ENCODE measurements at places on chromosomes 6 and 20.

DNA sequence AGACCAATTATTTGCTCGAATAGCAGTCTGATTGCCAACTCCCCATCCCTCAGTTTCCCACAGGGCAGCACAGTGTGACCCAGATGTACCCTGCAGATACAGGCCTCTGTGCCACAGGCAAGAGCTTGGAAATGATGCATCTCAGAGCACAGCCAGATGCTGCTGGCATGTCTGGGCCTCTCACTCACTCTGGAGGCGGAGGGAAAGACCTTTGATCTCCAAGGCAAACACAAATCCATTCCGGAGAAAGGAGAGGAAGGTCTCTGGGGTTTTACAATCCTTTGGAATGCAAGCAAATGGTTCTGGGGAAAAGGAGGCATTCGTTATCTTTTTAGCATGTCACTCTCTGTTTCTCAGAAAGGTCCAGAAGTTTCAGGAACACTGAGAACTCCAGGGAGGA is 74.2 kb downstream of the RIOK1 start:
- H3K4me1 ChIP-seq = peaks cover 4% of the 10 kb centered on the region
- no peak overlapping the region for H3K27ac ChIP-seq
- H3K4me3 ChIP-seq = no peak overlapping the region
- peaks cover 37% of the 10 kb centered on the region for H3K27me3 ChIP-seq
- H3K36me3 ChIP-seq = no peaks in the 10 kb centered on the region

DNA sequence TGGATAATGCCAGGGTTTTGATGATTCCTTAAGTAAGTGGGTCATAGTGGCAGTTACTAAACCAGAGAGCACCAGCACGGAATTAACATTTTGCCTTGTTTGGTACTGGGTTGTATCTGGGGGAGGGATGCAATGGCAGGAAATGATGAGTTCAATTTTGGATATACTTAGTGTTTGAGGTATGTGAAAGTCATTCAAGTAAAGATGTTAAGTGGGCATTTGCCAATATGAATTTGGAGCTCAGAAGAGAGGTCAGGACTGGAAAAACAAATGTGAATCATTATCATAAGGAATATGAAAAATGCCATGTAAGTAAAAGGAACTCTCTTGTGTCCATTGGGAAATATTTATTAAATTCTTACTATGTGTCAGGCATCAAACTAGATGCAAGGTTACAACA is 6.2 kb downstream of the PXT1 start:
- peaks cover 1% of the 10 kb centered on the region for H3K36me3 ChIP-seq
- H3K4me1 ChIP-seq = peaks cover 4% of the 10 kb centered on the region
- no peak overlapping the region for H3K4me3 ChIP-seq
- no peaks in the 10 kb centered on the region for H3K27me3 ChIP-seq
- H3K27ac ChIP-seq = no peak overlapping the region

GRCh38 chr6:756224-756623 is 63.3 kb upstream of the EXOC2 start:
- no peak overlapping the region for H3K27ac ChIP-seq
- H3K4me3 ChIP-seq = no peak overlapping the region
- DNase-seq = no peak
- H3K36me3 ChIP-seq = no peaks in the 10 kb centered on the region
- H3K27me3 ChIP-seq = no peaks in the 10 kb centered on the region

DNA sequence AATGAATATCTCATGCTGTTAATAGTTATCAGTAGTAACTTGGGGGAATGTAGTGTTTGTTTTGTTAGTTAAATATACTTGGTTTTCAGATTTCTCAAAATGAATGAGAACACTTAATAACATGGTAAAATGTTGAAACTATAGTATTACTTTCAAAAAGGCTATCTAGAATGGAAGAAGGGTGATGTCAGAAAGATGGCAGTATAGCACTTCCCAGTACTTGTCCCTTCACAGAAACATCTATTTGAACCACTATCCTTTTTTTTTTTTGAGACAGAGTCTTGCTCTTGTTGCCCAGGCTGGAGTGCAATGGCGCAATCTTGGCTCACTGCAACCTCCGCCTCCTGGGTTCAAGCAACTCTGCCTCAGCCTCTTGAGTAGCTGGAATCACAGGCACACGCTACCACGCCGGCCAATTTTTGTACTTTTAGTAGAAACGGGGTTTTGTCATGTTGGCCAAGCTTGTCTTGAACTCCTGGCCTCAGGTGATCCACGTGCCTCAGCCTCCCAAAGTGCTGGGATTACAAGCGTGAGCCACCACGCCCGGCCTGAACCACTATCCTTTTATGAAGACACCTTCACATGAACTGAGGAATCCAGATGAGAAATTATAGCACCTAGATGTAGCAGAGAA is 4.7 kb upstream of the ECHDC1 start:
- H3K4me3 ChIP-seq = no peak overlapping the region
- peaks cover 3% of the 10 kb centered on the region for H3K36me3 ChIP-seq
- DNase-seq = no peak

DNA sequence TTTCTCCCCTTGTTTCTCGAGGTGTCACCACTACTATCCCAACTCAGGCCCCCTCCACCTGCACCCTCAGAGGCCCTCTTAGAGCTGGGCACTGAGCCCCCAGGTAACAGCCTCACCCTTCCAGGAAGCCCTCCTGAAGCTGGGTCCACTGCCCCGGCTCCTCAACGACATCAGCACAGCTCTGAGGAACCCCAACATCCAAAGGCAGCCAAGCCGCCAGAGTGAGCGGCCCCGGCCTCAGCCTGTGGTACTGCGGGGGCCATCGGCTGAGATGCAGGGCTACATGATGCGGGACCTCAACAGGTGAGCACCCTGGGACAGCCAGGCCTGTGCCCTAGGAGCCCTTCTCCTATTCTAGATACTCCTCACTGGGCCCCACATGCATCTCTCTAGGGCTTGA is 12.9 kb upstream of the ZBTB9 start:
- no peaks in the 10 kb centered on the region for H3K4me1 ChIP-seq
- no peak overlapping the region for H3K4me3 ChIP-seq
- peaks cover 45% of the 10 kb centered on the region for H3K36me3 ChIP-seq
- peak overlapping the region; percentile 65 for H3K27ac ChIP-seq
- no peaks in the 10 kb centered on the region for H3K27me3 ChIP-seq

DNA sequence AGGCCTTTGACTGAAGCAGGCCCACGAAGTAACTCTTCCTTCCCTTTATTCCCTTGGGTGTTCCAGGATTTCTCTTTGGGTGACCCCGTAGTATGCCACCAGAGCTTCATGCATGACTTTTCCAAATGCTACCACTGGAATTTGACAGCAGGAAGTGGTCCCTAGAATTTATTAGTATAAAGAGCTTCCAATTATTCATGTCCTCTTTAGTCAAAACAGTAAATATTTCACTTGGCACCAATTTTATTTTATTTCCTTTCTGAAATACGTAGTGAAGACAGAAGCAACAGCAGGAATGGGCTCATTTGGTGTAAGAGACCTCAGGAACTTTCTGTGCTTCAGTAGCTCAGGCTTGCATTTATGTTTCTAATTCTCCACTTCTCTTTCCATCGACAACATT is 151.3 kb downstream of the LCA5 start:
- H3K27ac ChIP-seq = no peak overlapping the region
- no peaks in the 10 kb centered on the region for H3K36me3 ChIP-seq
- no peak for DNase-seq
- H3K4me3 ChIP-seq = no peak overlapping the region
- no peaks in the 10 kb centered on the region for H3K27me3 ChIP-seq

DNA sequence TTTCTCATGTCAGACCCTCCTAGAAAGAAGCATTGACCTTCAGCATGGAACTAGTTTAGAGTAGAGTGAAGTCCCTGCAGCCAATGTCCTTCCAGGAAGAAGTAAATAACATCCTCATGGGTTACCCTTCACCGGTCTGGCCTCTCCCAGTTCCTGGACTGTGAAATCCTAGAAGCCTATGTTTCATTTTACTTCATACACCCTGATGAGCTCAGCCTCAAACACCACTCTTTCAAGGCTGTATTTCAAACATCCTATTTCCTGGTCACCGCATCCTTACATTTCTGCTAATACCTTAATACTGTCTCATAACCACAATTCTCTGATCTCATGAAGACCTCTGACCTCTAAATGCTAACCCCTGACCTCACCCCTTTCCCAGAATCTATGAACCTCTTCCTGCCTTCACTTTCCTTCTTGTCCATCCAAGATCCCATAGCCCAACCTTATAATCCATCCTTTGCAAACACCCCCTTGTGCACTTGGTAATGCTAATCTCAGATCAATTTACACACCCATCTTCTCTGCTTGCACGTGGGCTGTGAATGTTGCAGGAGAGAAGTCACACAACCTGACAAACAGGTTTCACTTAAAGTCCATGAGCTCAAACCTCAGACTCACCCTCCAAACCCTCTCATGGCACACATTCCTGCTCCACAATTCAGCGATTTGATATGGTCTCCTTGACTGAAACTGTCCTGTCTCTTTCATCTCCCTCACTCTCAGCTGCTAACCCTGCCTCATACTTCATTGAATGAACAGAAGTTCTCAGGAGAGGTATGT is 30.2 kb downstream of the SLC2A10 start:
- DNase-seq = no peak
- no peak overlapping the region for H3K4me3 ChIP-seq
- peaks cover 3% of the 10 kb centered on the region for H3K4me1 ChIP-seq
- no peak overlapping the region for H3K27ac ChIP-seq
- H3K27me3 ChIP-seq = peaks cover 50% of the 10 kb centered on the region

DNA sequence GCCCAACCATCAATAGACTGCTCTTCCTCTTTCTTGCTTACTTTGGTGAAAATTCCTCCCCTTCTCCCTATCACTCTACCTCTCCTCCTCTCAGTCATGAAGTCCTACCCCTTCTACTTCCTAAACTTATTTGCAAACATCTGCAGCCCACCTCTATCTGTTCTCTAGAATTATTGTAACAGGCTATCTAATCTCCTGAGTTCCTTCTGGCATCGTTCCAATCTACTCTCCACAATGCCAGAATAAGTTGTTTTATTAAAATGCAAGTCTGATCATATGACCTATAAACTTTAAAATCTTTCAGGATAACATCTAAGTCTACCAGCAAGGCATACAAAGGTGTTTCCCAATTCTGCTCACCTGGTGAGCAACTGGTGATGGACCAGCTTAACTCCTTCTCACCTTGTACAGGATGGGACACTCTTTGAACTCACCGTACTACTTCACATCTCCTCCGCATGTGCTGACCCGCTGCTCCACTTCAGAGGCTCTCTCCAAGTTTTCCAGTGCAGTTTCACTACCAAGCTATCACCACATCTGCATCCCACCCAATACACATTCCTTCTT is 7.9 kb downstream of the CD164 start:
- peak overlapping the region; percentile 56 for H3K27ac ChIP-seq
- no peak for DNase-seq
- H3K36me3 ChIP-seq = peaks cover 99% of the 10 kb centered on the region
- H3K27me3 ChIP-seq = no peaks in the 10 kb centered on the region

GRCh38 chr20:53413186-53413631 is 180.4 kb downstream of the ZNF217 start:
- no peak overlapping the region for H3K4me3 ChIP-seq
- peak; percentile 51 for DNase-seq
- H3K27me3 ChIP-seq = peaks cover 39% of the 10 kb centered on the region
- H3K36me3 ChIP-seq = peaks cover 3% of the 10 kb centered on the region

DNA sequence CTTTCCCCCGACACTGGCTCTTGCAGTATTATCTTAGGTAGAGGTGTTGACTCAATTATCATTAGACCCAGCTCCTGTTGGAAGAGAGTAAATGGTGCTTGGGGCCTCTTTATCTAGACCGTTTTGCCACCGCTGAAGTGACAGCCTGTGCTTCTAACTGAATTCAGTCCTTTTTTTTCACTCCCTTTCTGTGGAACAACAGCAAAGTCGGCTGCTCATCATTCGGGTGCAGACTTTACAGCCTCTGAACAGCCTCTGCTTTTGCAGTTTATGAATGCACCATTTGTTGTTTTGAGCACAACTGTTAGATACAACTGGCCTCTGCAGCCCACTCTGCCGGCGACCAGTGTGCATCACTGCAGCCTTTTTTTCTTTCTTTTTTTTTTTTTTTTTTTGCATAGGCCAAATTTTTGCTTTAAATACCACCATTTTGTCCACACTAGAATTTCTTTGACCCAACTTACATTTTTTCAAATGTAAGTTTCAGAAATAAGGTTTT is 35.8 kb downstream of the RREB1 start:
- no peak for DNase-seq
- H3K4me1 ChIP-seq = peaks cover 39% of the 10 kb centered on the region
- H3K27ac ChIP-seq = no peak overlapping the region
- H3K36me3 ChIP-seq = peaks cover 6% of the 10 kb centered on the region
- H3K27me3 ChIP-seq = no peaks in the 10 kb centered on the region

- H3K27ac ChIP-seq = no peak overlapping the region
- no peak for DNase-seq
- H3K36me3 ChIP-seq = no peaks in the 10 kb centered on the region
- no peaks in the 10 kb centered on the region for H3K4me1 ChIP-seq
- no peak overlapping the region for H3K4me3 ChIP-seq
- peaks cover 75% of the 10 kb centered on the region for H3K27me3 ChIP-seq
These were observed 104.8 kb upstream of the SIRPA start for GRCh38 chr20:1790386-1790785.

- H3K36me3 ChIP-seq = peaks cover 3% of the 10 kb centered on the region
- peaks cover 27% of the 10 kb centered on the region for H3K4me1 ChIP-seq
These were observed 101.6 kb downstream of the RAMACL start for GRCh38 chr6:166484863-166485262.
